NCI-H226 (cell line): ENCODE measurements at places on chromosomes 12 and 14.
A peak's percentile ranks its signal among the peaks of the same experiment; 100 is the strongest.

GRCh38 chr14:20501346-20501745, 4.0 kb upstream of the RNASE10 start:
- no peak for DNase-seq

DNA sequence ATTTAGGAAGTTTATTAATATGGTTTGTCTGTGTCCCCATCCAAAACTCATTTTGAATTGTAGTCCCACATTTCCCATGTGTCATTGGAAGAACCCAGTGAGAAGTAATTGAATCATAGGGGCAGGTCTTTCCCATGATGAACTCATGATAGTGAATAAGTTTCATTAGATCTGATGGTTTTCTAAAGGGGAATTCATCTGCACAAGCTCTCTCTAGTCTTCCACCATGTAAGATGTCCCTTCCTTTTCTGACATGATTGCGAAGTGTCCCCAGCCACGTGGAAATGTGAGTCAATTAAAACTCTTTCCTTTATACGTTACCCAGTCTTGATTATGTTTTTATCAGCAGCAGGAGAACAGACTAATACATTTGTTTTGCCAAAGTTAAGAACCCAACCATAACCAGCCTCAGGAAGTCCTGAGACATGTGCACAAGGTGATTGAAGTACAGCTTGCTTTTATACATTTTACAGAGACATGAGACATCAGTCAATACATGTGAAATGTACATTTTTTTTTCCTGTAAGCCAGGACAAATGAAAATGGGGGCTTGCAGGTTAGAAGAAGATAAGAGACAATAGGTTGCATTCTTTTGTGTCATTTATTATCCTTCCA, 1136.7 kb downstream of the TMEM121 start:
- DNase-seq, result no peak

DNA sequence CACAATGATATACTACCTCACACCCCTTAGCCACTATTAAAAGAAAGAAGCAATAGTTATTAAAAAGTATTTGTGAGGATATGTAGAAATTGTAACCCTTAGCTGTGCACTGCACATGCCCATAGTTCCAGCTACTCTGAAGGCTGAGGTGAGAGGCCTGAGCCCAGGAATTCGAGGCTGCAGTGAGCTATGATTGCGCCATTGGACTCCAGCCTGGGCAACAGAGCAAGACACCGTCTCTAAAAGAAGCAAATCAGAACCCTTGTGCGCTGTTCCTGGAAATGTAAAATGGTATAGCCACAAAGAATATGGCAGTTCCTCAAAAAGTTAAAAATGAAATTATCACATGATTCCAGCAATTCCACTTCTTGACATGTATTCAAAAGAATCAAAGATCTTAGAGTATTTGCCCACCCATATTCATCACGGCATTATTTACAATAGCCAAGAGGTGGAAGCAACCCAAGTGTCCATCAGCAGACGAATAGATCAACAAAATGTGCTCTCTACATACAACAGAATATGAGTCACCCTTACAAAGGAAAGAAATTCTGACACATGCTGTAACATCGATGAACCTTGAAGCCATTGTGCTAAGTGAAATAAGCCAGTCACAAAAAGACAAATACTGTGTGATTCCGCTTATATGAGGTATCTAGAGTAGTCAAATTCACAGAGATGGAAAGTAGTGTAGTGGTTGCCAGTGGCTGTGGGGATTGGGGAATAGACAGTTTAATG, 23.7 kb upstream of the YLPM1 start:
- no peak for DNase-seq

DNA sequence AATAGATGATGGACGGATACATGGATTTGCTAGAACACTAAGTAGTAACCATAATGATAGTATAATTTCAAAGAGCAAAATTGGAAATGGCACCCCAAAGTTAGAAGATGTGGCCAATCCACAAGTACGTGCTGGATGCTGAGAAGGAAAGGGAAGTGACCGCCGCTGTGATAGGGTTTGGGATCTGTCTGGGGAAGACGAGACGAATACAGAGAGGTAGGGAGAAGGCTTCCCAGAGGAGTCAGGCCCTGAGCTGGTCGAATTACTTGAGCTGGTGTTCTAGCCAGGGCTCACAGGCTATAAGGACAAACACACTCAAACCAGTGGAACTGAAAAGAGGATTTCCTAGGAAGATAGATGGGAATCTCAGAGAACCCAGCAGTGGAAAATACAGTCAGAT, 9.4 kb upstream of the ACVR1B start:
- DNase-seq, result no peak

DNA sequence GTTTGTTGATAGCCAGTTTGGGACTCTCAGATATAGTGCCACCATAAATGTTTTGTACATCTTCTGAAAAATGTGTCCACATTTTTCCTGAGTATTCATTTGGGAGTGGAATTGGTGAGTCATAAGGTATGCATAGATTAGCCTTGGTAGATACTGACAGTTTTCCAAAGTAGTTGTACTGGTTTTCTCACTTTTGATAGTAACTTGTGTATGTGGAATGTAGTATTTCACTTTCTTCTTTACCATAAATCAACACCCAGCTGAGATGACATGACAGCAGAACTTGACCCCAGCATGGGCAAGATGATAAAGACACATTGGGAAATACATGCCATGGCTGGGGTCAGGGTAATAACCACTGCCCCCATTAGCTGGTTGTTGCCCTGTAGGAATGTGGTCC, 5.4 kb downstream of the FBXW8 start:
- DNase-seq, result peak; percentile 79

DNA sequence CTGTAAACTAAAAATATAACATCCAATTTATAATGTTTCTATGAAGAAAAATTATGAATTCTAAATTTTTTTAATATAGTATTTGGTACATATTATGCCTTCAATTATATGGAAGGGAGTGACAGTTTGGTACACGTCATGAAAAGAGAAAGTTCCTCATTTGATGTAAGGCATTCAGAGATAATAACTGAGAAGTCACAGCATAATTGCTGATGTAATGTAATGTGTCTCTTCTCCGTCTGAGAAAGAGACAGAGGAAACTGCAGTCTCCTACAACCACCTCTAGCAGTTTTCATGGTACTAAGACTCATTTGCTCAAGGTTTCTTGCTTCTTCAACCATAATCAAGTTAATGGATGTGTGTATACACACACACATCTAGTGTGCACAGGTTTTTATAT, 2.3 kb upstream of the CD69 start:
- DNase-seq, result no peak

DNA sequence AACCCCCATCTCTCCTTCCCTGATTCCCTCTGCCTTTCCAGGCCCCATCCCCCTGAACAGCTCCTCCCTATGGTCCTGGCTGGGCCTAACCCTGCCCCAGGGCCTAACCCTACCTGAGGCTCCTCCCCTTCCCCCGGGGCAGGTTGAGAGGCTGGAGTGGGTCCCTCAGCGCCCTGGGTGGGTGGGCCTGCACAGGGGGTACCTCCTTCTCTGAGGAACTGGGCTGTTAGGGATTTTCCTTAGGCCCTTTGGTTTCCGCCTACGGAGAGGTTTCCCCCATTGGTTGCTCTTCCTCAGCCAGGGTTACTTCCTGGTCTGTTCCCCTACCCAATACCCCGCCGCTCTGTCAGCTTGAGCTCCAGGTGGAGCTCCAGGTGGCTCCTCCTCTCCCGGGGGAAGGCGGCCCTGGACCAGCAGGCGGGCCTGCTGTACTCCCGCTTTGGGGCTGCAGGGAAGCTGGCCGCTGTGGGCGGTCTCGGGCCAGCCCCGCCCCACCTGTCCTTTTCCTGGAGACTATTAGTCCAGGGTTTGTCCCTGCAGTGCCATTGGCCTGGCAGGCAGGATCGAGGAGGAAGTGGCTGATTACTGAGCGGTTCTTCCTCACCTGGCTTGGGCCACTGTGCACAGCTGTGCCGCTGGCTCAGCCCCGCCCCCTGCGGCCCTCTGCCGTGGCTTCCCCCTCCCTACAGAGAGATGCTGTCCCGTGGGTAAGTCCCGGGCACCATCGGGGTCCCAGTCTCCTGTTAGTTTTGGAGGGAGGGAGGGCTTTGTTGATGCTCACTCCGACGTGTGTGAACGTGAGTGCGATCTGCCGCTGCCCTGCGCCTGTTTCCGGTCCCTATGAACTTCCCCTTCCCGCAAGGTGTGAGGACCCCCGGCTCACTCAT, 2.5 kb downstream of the C12orf57 start:
- DNase-seq, result peak; percentile 98

GRCh38 chr14:54794159-54794558, 108.5 kb downstream of the GCH1 start:
- no peak for DNase-seq

DNA sequence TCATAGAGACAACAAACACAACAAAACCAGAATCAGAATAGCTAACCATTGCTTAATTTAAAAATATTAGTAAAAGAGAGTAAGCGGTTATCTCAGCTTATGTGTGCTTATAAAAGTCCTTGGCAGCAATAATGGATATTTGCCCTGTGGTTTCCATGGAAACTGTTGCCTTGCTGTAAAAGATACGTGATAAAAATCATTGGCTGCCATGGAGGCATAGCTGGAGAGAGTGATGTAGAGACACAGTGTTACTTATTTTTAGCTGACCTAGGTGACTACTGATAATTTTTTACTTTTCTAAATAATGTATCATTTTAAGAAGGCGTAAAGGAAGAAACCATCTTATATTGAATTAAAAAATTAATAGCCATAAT, 92.9 kb downstream of the ERC1 start:
- DNase-seq, result no peak

- no peak for DNase-seq
These were observed 130.3 kb upstream of the STXBP6 start for GRCh38 chr14:25180221-25180620.

GRCh38 chr14:104142136-104142945, 4.0 kb downstream of the KIF26A start:
- DNase-seq, result no peak

GRCh38 chr14:103138301-103139131, 15.3 kb downstream of the TNFAIP2 start:
- DNase-seq, result no peak

- DNase-seq, result peak; percentile 60
These were observed 1.7 kb downstream of the TPCN1 start for GRCh38 chr12:113222730-113223531.

DNA sequence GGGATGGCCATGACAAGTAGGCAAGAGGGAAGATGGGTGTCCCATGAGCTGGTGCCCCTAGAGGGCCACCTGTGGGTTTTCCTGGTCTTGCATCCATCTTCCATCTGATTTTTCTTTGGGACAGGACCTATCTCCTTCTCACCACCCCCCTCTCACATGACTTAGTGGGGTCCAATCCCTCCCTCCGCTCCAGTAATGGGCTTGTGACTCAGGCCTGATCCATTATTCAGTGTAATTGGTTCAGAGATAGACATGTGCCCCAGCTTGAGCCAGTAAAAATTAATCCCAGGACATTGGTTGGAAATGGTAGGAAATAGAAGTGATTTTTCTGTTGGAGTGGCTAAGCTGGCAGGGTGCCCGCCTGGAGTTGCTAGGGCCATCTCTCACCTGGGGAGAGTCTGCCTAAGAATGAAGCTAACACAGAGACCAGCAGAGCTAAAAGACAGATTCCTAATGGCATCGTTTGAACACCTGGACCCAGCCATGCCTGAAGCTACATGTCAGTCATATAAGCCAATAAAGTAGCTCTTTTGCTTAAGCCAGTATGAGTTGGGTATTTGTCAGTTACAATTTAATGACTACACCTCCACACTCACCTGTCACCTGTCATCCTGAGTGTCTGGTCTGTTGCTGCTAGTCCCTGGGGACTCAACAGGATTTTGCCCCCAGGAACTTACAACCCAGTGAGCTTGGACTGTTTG, 14.7 kb downstream of the RASAL1 start:
- DNase-seq, result no peak

DNA sequence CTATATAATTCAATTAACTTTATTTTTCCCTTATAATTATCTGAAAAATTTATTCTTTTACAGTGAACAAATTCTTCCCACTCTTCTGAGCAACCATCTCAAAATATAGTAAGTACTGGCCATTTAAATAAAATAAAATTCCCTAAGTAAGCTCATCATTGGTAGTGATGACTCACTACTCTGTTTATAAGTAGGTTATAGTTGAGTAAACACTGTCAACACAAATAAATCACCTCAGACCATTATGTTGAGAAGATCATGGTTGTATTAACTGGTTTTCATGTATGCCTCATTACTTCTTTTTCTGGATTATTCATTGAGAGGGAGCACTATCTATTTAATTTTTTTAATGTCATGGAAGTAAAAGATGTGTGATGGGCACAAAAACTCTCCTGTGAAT, 220.5 kb downstream of the SEC23A start:
- no peak for DNase-seq

DNA sequence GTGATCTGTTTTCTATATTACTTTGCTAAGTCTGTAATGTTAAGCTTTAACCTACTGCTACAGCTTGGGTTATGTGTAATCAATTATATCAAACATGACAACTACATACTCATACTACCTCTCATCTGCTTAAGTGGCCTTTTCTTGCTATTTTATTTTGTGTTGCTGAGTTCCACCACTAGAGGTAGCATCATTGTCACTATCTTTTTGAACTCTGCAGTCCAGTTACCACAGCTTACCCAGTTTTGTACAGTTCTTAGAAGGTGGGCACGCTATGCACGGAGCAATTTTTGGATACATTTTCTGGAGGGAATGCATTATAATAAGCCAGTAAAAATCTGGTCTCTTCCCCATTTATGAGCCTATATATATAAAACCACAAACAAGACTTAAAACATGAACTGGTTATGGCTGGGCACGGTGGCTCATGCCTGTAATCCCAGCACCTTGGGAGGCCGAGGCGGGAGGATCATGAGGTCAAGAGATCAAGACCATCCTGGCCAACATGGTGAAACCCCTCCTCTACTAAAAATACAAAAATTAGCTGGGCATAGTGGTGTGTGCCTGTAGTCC, 48.5 kb downstream of the SAV1 start:
- DNase-seq, result no peak

- no peak for DNase-seq
These were observed 54.7 kb downstream of the ATG14 start for GRCh38 chr14:55356913-55357312.

DNA sequence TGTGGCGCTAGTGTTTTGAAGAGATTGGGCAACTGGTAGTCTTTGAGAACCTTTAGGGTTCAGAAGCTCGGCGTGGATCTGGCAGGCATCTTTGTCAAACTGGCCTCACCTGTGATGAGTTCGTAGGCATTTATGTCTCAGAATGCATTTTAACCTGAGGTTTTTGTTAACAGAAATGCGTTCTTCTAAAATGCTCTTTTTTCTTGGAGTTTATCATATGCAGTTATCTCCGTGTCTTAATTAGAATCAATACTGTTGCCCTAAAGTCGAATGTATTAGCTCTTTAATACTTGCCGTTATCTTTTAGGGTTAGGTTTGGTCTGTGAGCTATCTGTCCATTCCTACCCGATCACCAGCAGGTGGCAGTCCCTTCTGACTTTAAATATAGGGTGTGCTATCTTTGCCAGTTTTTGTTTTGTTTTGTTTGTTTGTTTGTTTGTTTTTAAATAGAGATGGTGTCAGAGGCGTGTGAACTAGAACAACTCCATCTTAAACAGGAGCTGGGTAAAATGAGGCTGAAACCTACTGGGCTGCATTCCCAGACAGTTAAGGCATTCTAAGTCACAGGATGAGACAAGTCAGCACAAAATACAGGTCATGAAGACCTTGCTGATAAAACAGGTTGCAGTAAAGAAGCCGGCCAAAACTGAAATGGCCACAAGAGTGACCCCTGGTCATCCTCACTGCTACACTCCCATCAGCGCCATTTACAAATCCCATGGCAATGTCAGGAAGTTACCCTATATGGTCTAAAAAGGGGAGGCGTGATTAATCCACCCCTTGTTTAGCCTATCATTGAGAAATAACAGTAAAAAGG, 1.4 kb downstream of the ATF1 start:
- peak; percentile 17 for DNase-seq

GRCh38 chr14:97028382-97028781, 231.2 kb downstream of the VRK1 start:
- no peak for DNase-seq
